Glomerular endothelial cell (primary cell): ENCODE measurements at places on chromosomes 3 and 15.

- DNase-seq: no peak
Observed at GRCh38 chr15:63603516-63603915, 6.3 kb downstream of the FBXL22 start.

DNA sequence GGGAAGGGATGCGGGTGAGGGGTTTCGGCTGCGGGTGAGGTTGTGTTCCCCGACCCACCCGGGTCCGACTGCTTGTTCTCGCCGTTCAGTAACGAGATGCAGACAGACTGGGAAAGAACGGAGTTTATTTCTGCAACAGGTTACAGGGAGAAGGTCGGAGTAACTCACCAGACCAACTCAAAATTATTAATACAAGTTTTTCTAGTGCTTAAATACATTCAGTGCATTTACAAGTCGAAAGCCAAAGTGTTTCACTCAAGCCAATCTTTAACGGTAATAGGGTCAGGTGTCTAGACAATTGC, 492 bp upstream of the HIGD1A start:
- no peak for DNase-seq

DNA sequence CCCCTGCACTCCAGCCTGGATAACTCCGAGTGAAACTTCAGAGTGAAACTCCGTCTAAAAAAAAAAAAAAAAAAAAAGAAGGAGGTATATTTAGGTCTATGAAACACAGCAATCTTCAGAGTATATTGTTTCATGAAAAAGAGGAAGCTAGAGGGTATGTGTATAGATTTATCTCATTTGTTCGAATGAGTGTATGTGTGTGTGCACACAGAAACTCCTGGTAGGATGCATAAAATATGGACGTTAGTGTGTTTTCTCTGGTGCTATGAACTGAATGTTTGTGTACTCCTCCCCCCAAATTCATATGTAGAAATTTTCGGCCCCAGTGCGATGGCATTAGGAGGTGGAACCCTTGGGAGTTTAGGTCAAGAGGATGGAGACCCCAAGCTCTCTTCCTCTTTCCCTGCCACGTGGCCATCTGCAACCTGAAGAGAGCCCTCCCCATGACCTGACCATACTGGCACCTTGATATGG, 98.6 kb upstream of the KLF13 start:
- DNase-seq: no peak

DNA sequence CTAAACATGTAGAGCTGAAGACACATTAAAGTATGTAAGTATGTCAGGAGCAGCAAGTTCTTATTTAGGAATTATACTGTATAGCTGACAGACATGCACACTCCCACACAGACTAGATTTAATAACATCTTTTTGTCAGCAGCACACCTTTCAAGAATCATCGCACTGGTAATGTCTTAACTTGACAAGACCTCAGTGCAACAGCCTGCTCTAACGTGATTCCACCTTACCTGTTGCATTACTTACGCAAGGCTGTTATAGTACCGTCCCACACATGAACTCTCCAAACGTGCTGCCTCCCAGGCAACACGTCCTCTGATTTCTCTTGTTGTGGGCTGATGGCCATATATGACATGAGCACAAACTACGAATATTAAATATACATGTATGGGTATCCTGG, 11.9 kb downstream of the CHRM5 start:
- DNase-seq: no peak

DNA sequence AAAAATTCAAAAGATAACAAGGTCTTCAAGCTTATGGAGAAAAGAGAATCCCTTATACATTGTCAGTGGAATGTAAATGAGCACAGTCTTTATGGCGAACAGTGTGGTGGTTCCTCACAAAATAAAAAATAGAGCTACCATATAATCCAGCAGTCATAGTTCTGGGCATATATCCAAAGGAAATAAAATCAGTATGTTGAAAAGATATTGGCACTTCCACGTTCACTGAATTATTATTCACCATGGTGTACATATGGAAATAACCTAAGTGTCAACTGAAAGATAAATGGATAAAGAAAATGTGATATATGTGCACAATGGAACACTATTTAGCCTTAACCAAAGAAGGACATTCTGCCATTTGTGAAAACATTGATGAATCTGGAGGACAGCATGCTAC, 1161.2 kb downstream of the ROBO2 start:
- DNase-seq: no peak
